ENCODE measurements at places on chromosomes 1 and 21.

GRCh38 chr1:214422137-214422671, 129.2 kb downstream of the PTPN14 start:
- DNase-seq = no peak
- H3K4me1 ChIP-seq = peaks cover 8% of the 10 kb centered on the region
- H3K27me3 ChIP-seq = no peaks in the 10 kb centered on the region
- H3K27ac ChIP-seq = no peak overlapping the region
- no peaks in the 10 kb centered on the region for H3K36me3 ChIP-seq

- H3K27ac ChIP-seq = no peak overlapping the region
- no peaks in the 10 kb centered on the region for H3K36me3 ChIP-seq
- H3K4me3 ChIP-seq = no peak overlapping the region
These were observed 127.0 kb upstream of the VAMP3 start for GRCh38 chr1:7644086-7644485.

- no peaks in the 10 kb centered on the region for H3K27me3 ChIP-seq
- H3K36me3 ChIP-seq = no peaks in the 10 kb centered on the region
- DNase-seq = no peak
These were observed 414.6 kb upstream of the PTBP2 start for GRCh38 chr1:96306809-96307560.

DNA sequence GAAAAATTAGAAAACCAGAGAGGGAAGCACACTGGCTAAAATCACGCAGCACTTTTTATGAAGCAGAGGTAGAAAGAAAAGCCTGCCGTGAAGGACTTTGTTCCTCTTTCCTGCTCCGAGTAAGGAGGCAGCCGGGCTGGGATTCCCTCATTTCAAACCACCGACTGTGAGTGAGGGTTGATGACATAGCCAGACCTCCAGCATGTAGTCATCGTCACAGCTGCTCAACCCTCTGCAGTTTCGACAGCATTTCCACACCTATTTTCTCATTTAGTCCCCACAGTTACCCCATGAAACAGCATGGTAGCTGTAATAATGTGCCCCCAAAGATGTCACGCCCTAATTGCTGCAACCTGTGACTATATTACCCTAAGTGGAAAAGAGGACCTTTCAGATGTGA, 35.3 kb downstream of the FCRL5 start:
- H3K27ac ChIP-seq = no peak overlapping the region
- H3K36me3 ChIP-seq = no peaks in the 10 kb centered on the region
- H3K4me1 ChIP-seq = peaks cover 6% of the 10 kb centered on the region

DNA sequence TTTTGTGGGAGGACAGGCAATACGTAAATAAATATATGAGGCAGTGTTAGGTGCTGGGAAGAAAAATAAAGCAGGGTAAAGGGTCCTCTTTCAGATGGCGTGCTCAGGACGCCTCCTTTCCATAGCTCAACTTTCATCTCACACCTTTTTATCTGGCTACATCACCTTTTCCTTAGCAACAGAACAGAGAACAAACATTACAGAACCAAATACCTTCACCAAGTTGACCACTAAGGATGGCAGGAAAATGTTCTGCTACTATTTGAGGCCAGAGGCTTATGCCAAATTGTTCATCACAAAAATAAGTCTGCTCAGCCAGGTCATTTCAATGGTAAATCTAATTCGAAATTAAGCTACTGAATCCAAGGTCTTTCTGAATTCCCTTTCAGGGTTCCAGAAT, 149.2 kb upstream of the C1orf21 start:
- H3K36me3 ChIP-seq = no peaks in the 10 kb centered on the region
- no peak overlapping the region for H3K4me3 ChIP-seq
- H3K27me3 ChIP-seq = no peaks in the 10 kb centered on the region
- H3K4me1 ChIP-seq = no peaks in the 10 kb centered on the region

DNA sequence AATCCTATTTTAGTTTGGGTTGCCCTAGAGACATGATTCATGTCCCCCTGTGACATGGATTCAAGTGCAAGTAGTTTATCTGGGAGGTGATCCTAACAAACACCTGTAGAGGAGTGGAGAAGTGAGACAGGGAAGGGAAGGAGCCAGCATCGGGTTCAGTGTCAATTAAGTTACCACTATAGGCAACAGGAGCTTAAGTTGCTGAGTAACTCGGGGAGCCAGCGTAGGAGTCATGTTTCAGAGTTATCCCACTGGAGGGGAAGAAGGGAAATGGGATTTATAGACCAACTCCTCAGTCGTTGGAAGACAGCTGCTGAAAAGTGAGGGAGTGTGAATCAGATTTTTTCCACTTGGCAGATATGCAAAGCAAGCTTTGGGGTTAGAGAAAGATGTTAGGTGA, 54.9 kb downstream of the SLC30A7 start:
- H3K27ac ChIP-seq = peak overlapping the region; percentile 24
- H3K27me3 ChIP-seq = no peaks in the 10 kb centered on the region
- H3K4me1 ChIP-seq = peaks cover 12% of the 10 kb centered on the region
- DNase-seq = no peak

DNA sequence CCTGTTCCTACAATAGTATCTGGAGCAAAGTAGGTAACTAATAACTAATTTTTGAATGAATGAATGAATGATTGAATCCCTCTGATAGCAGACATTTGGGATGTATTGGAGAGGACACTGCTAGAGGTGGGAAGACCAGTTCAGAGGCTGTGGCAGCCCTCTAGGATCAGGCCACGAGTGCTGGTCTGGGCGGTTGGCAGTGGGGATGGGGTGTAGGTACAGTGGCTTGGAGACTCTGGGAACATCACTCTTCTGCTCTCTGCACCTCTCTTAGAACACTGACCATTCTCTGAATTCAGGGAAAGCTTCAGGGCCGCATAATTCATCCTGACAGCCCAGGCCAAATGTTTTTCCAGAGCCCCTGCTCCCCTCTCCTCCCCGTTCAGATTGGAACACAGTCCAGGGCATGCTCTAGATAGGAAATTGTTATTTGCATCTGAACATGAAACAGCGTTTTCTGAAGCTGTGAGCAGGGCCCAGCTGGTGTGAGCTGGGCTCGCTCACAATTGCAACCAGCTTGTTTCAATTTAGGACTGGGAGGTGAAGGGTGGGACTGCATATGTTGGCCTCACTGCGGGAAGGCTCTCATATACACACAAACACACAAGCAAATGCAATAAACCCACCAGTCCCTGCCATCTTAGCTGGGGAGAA, 253.1 kb upstream of the USP24 start:
- no peaks in the 10 kb centered on the region for H3K36me3 ChIP-seq
- no peak overlapping the region for H3K4me3 ChIP-seq
- no peaks in the 10 kb centered on the region for H3K27me3 ChIP-seq
- no peaks in the 10 kb centered on the region for H3K4me1 ChIP-seq

DNA sequence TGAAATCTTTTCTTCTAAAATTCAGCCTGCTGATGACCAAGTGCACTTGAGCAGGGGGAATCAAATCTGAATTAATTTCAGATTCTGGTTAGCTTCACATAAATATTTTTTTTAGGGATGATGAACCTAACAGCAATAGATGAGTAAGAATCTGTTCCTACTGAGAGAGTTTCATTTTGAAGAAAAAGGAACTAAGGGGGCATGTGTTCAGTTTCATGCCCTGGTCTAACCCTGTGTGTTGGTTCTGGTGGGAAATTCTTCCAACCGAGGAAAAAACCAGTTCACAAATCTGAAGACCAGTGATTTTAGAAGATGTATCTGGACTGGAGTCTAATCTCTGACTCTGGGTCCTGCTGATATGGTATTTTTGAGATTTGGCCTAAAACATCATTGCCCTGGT, 13.7 kb downstream of the SELL start:
- peaks cover 40% of the 10 kb centered on the region for H3K27me3 ChIP-seq
- no peak overlapping the region for H3K27ac ChIP-seq
- no peaks in the 10 kb centered on the region for H3K4me1 ChIP-seq
- no peak for DNase-seq

DNA sequence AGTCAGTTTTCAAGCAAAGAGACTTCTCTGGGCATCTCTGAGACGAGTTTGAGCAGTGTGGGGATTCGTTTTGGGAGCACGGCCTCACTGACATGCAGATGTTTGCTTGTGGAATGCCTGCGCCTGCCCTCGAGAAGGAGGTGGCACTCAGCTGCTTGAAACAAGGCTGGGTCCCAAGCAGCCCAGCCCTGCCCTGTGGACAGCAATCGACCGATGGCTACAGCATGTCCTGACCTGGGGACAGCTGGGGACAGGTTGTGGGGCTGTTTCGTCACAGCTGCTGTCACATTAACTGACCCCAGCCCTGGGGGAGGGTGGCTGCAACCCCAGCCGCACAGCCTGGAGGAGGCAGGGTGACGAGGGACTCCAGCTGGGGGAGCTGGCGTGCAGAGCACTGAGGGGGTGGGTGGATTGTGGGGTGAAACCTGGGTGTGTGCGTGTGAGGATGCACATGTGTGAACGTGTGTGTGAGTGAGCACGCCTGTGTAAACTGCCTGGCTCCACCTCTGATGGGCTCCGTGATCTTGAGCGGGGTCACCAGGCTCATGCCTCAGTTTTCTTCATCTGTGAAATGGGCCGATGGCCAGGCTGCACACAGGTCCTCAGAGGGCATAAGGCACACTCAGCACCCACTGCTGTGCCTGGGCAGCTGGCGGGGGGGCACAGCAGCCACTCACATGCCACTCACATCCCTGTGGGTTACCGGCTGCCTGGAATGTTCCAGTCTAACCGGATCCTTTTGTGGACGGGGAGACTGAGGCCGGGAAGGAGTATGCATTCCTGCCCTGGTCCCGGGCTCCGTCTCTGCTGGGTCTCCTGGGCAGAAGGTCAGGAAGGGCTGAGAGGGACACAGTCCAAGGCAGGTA, 49.3 kb downstream of the COL18A1 start:
- H3K27me3 ChIP-seq = no peaks in the 10 kb centered on the region
- no peak overlapping the region for H3K4me3 ChIP-seq
- no peak for DNase-seq
- H3K4me1 ChIP-seq = peaks cover 3% of the 10 kb centered on the region
- no peaks in the 10 kb centered on the region for H3K36me3 ChIP-seq
- no peak overlapping the region for H3K27ac ChIP-seq

GRCh38 chr1:151187205-151187604, 2.8 kb downstream of the VPS72 start:
- peaks cover 26% of the 10 kb centered on the region for H3K4me1 ChIP-seq

- H3K27me3 ChIP-seq = no peaks in the 10 kb centered on the region
- no peak for DNase-seq
- H3K4me1 ChIP-seq = no peaks in the 10 kb centered on the region
- no peak overlapping the region for H3K4me3 ChIP-seq
These were observed 1240.7 kb downstream of the BRINP3 start for GRCh38 chr1:189237008-189237407.

GRCh38 chr1:50080904-50081586, 27.7 kb upstream of the ELAVL4 start:
- no peak overlapping the region for H3K27ac ChIP-seq
- DNase-seq = no peak
- no peaks in the 10 kb centered on the region for H3K4me1 ChIP-seq
- H3K27me3 ChIP-seq = no peaks in the 10 kb centered on the region
- H3K4me3 ChIP-seq = no peak overlapping the region
- H3K36me3 ChIP-seq = peaks cover 3% of the 10 kb centered on the region

- peaks cover 11% of the 10 kb centered on the region for H3K36me3 ChIP-seq
- H3K4me3 ChIP-seq = peak overlapping the region; percentile 87
- H3K27me3 ChIP-seq = no peaks in the 10 kb centered on the region
- H3K4me1 ChIP-seq = peaks cover 46% of the 10 kb centered on the region
- DNase-seq = no peak
- H3K27ac ChIP-seq = no peak overlapping the region
These were observed 5.0 kb downstream of the KDM5B start for GRCh38 chr1:202802998-202803932.

- peak overlapping the region; percentile 62 for H3K27ac ChIP-seq
- H3K4me1 ChIP-seq = peaks cover 18% of the 10 kb centered on the region
- H3K27me3 ChIP-seq = no peaks in the 10 kb centered on the region
These were observed 21.9 kb downstream of the RGS2 start for GRCh38 chr1:192830595-192831246.

DNA sequence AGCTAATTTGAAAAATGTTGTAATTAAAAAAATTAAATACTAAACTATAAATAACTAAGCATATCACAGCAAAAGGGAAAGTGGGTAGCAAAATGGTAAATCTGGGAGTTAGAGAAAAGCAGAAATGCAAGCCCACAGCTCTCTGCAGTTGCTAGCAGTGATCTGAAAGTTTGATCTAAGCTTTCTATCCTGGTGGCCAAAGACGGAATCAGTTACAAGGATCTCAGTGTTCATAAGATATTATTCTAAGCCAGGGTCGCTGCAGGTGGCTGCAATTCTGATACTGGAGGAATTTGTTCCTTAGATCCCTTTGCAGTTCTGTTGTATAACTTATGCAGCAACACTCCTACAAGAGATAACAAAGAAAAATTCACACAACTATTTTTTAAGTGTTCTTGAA, 363.7 kb downstream of the SETD4 start:
- no peak for DNase-seq
- peaks cover 5% of the 10 kb centered on the region for H3K27me3 ChIP-seq
- H3K4me1 ChIP-seq = peaks cover 7% of the 10 kb centered on the region

DNA sequence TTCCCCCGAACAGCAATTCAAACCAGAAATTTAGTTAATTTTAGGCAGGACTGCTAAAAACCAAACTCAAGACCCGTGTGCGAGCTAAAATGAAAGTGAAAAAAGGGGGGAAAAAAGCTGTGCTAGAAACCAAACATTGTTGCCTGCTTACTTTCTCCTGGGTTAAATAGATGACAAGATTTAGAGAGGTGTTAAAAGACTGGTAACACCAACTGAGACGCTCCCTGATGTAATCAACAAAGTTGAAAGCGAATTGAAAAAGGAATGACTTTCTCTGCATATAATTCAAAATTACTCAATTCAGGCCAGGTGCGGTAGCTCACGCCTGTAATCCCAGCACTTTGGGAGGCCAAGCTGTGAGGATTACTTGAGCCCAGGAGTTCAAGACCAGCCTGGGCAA, 6.8 kb downstream of the CDCA8 start:
- H3K4me1 ChIP-seq = peaks cover 3% of the 10 kb centered on the region
- H3K27ac ChIP-seq = no peak overlapping the region
- DNase-seq = no peak
- peak overlapping the region; percentile 61 for H3K4me3 ChIP-seq
- no peaks in the 10 kb centered on the region for H3K27me3 ChIP-seq
- peaks cover 15% of the 10 kb centered on the region for H3K36me3 ChIP-seq
